ENCODE measurements at places on chromosomes 11 and 22.

- DNase-seq, result no peak
Observed at GRCh38 chr11:130737866-130738431, 178.3 kb downstream of the SNX19 start.

DNA sequence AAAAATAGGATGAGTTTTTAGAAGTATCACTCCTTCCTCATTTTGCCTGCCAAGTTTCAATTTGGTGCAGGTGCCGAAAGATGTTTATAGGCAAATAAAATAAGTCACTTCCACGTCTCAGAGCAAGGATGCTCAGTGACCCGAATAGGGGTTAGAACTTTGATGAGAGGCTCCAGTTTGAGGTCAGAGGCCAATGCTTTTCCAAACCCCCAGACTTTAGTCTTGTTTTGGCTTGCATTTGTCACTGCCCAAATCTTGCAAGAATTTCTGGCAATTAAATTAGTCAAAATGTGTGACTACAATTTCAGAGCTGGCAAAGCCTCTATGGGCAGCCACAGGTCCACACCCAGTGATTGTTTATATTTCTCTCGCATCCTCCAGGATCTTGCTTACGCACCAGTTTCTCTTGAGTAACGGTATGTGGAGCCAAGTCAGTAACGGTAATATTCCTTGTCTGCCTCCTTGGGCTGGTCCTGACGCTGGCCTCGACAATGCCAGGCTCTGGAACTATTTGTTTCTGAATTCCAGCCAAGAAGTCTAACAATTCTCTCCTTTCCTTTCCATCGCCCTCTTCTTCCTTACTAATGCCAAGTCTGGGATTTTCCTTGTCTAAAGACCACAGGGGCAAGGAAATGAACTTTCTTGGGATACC, 9.9 kb upstream of the NUP160 start:
- no peak for DNase-seq

DNA sequence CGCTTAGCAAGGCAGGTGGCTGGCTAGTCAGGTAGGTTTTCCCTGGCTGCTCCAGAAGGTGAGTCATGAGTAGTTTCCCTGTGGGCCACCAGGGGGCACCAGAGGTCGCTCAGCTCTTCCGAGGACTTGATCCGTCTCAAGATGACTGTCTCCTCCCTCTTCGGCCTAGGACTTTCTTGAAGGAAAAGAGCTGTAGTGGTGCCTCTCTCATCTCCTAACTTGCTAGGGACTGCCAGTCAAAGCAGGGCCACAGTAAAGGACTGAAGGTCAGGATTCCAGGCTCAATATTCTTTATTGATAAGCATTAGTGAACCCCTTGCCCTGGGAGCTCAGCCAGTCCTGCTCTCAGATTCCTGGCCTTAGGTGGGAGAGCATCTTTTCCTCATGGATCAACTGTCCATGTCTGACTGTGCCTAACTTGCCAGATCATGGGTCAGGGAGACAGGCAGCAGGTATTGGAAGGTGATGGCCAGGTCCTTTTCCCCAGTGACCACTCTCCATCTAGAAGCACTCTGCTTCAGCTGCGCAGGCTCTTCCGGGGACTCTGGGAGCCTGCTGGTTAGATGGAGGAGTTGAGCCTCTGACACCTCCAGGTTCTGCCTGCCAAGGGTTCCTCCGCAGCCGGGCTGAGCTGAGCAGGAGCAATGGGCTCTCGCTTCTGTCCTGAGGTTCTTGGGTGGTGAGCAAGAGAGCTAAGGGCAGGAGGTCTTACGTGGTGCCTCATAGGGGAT, 1.9 kb downstream of the POLD4 start:
- DNase-seq, result no peak

DNA sequence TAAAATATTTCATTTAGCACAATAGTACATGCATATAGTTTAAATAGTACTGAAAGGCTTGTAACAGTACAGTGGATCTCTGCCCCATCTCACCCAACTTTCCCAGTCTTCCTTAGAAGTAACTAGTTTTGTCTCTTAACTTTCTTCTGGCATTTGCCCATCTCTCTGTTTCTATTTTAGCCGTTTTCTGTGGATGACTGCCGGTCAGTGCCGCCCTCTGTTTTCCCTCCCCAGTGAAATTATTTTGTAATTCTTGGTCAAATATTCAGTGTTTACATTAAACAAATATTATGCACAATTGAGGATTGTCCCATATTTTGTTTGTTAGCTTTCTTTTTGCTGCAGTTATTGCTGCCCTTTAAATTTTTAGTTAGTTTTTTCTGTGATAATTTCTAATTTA, 8.3 kb downstream of the PDHX start:
- no peak for DNase-seq

DNA sequence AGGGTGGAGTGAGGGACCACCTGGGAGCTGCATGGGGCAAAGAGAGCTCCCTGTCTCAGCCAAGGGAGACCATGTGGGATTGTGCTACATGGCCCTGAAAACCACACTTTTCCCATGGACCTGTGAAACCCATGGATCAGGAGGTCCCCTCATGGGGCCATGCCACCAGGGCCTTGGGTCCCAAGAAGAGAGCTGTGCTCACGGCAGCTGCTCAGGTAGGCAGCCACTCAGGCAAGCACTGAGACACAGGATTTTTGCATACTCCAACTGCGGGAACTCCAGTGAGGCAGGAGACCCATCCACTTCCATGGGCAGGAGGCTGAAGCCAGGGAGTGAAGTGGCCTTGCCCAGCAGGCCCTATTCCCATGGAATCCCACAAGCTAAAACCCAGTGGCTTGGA, 190.0 kb downstream of the KCNA4 start:
- DNase-seq, result no peak

DNA sequence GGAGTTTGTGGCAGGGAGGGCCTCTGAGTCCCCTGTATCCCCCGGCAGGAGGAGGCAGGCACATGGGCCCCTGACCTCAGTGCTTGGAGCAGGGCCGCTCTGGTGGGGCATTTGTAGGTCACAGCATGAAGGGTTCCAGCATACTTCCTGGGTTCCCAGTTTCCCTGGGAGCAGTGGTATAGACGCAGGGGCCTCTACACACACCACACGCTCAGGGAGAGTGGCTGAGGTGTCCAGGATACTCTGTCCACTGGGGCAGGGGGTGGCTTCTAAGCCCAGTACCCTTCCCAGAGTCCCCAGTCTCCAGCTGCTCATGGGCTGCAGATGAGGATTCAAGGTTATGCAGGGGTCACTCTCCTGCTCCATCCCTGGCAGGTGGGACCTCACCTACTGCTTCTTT, 6.1 kb downstream of the LSP1 start:
- DNase-seq, result no peak

DNA sequence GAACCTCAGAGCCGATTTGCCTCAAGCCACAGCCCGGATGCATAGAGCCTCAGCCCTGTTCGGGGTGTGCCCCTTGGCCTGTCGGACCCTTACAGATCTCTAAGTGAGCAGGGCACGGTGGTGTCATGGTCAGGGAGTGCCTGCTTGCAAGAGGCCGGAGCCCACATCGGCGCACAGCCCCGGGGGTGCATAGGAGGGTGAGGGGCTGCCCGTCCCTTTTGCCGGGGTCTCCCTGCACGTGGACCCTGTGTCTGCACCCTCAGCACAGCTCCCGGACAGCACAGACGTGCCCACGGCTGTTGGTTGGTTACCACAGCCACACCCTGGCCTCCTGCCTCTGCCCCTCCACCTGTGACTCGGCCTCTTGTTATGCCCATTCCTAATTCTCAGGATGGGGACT, 6.5 kb downstream of the RAB36 start:
- no peak for DNase-seq

- no peak for DNase-seq
Observed at GRCh38 chr11:66391322-66391721, 19.8 kb upstream of the SLC29A2 start.

DNA sequence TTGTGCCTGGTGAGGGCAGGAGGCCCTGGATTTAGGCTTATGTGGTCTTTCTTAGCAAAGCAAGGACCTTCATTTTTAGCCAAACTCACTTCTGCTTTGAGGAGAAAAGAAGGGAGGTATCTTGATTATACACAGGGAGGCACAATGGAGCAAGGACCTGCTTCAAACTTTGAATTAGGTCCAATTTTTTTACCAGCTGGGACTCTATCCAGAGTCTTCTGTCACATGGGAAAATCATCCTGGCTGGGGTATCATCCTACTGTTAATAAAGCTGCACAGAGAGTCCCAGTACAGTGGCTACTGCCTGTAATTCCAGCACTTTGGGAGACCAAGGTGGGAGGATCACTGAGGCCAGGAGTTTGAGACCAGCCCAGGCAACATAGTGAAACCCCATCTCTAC, 87.8 kb downstream of the CWC15 start:
- DNase-seq, result no peak

GRCh38 chr11:43200031-43200430, 111.8 kb upstream of the API5 start:
- DNase-seq, result no peak

- no peak for DNase-seq
Observed at GRCh38 chr11:20000351-20001134, 159.7 kb downstream of the DBX1 start.

- no peak for DNase-seq
Observed at GRCh38 chr22:17307566-17307965, 61.7 kb upstream of the CECR2 start.

DNA sequence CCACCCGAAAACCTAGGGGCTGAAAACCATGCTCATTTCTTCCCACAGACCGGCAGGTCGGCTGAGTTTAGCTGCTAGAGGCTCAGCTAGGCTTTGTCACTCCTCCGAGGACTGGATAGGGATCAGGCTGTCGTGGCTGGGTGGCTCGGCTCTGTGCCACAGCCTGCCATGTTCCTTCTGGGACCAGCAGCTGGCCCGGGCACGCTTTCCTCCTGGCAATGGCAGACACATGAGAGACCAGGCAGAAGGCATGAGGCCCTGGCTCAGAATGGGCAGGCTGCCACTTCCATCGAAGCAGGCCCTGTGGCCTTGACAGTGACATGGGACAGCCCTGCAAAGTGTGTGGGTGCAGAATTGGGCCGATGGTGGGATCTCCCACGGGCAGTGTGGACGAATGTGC, 20.9 kb downstream of the PARVG start:
- DNase-seq, result no peak
